ENCODE measurements at places on chromosomes 1 and 21.
A peak's percentile ranks its signal among the peaks of the same experiment; 100 is the strongest.

DNA sequence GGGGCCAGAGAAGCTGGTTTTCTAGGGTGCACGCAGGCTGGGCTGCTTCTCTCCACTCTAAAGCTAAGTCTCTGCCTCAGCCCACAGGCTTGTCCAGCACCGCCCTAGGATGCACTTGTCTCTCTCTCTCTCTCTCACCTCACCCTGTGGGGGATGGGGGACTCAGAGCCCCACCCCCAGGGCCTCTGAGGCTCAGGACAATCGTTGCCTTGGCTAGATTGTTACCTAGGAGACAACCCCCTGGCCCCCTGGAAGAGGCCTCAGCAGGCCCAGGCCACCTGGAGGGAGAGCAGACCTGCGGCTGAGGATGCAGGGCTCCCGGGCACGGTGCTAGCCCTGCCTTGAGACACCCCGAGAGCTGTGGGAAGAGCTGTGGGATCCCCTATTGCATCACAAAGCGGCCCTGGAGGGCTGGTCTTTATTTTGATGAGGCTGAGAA, at the start of gene ACTRT2:
ACTRT2 (plus strand) TSS at position 235 of the 439 bp plus-strand sequence. CDS start 220 bp downstream, outside the sequence.
- no peak for DNase-seq

DNA sequence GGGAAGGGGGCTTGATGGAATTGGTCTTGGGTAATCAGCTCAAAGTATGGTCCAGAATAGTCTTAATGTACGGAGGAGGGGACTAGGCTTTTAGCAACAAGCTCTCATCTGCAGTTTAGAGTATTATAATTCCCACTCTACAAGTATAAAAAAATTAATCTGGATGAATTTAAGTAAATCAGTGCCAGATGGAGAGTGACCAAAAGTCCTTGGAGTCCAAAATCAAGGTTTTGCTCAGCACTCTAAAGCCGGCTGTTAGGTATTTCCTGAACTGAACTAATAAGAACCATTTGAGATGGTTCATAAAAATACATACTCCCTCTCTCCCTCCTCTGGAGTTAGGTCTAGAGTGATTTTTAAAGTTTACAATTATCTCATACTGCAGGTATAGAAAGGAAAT, 23.7 kb downstream of the GLUL start:
- DNase-seq, result no peak

DNA sequence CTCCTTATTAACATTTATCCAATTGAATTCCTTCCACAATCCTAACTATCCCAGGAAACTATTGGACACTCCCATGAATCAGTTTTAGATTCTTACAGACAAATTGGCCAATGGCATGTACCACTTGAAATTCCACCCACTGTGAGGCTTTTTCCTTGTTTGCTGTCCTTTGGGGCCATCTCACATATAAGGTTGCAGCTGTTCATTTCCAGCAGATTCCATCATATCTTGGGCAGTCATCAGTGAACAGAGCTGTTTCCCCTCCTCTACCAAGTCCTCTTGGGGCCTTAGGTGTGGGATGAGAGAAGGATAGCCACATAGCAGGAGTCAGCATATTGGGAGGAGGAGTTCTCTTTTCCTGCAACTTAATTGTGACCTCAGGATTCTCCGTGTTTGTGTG, 109.1 kb downstream of the HHAT start:
- DNase-seq, result no peak

- peak; percentile 99 for DNase-seq
These were observed 19.0 kb downstream of the MTX1 start for GRCh38 chr1:155227261-155228095.

- DNase-seq, result no peak
These were observed 170.6 kb downstream of the PIGK start for GRCh38 chr1:77048615-77049005.

- no peak for DNase-seq
These were observed 22.6 kb downstream of the TMEM51 start for GRCh38 chr1:15176120-15176519.

GRCh38 chr21:41410361-41410760, 15.7 kb upstream of the MX1 start:
- no peak for DNase-seq

DNA sequence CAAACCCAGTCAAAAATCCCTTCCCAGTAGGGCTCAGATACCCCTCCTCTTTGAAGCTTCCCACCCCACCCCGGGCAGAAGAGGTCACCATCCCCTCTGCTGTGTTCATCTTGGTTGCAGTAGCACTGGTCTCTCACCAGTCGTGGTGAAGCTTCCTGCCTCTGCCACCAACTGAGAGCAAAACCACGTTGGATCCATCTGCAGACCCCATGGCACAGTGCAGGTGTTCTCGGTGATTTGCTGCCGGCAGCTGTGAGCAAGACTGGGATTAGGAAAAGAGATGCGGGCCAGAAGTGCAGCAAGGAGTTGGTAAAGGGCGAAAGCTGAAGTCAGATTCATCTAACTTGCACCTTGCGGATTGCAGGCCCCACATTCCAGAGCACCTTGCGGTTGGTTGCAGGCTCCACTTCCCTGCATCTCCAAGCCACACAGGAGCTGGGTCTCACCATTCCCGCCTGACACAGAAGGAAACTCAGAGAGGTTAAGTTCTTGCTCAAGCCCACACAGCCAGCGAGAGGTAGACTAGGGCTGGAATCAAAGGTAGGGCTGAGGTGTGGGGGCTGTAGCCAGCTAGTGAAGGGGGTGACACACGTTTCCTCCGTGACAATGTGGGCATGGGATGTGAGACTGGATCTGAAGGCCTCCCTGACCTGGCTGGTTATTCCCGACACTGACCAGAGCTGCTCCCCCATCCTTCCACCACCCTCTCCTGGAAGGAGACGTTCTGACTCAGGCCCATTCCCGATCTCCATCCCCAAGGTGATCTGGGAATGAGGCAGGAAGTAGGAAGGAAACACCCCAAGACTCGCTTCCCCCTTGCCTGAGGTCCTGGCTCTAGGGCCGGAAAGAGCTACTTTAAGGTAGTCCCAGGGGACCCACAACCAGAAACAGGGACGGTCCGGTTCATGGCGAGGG, 3.3 kb upstream of the FAM110D start:
- no peak for DNase-seq

- DNase-seq, result no peak
These were observed 29.9 kb upstream of the DISP1 start for GRCh38 chr1:222784916-222785315.

- peak; percentile 89 for DNase-seq
These were observed 15.2 kb downstream of the BCAN start for GRCh38 chr1:156656806-156657740.

GRCh38 chr1:150881331-150882070, 5.1 kb upstream of the ARNT start:
- DNase-seq, result no peak

GRCh38 chr1:235624721-235625333, 24.8 kb downstream of the GNG4 start:
- no peak for DNase-seq

- DNase-seq, result peak; percentile 59
These were observed 509 bp downstream of the GDAP2 start for GRCh38 chr1:117928881-117929342.

DNA sequence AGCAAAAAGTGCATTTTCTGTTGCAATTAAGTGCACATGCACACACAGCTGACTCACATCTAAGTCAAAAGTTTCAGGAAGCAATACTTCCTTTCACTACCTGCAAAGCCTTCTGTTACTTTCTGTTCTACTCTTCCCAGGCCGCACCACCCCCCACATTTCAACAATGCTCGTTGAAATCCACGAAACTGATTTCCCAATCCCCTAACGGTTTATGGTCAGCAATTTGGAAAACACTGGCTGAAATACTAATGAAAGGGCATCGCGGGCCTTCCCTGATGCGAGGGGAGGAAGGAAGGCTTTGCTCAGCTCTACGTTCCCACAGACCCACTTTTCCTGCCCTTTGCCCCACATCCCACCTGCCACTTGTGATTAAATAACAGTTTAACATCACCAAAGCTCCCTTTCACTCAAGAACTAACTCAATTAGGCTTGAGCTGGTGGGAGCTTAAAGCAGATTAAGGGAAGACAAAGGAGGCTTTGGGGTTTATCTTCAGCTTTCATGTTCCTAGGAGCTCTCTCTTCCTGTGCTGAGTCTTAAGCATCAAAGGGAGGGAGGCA, 243.2 kb upstream of the RAB4A start:
- DNase-seq, result peak; percentile 40

GRCh38 chr1:246447501-246447900, 59.6 kb downstream of the SMYD3 start:
- DNase-seq, result no peak

- DNase-seq, result no peak
These were observed 31.7 kb upstream of the RALGPS2 start for GRCh38 chr1:178693366-178693765.

DNA sequence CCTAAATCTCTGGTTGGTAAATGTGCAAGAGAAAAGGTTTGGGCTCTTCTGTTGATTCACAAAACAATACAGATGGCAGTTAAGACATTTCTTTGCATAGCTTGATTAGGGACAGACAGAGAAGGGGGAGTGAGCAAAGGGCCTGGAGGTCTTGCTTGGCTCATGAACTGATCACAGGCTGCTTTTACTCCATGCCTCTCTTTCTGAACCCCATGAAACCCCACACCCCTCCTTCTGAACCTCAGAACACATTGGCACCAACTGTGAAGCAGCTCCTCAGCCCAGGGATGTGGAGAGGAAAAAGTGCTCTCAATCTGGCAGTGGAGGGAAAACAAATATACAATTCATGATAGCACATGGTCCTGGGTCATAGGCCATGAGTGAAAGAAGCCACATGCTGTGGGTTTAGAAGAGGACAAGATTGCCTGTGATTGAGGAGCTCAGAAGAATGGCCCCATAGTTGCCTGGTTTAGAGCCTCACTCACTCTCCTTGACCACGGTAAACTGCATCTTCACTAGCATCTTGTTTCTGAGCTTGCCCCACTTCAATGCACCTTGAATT, 111.6 kb upstream of the GADD45A start:
- DNase-seq, result no peak

DNA sequence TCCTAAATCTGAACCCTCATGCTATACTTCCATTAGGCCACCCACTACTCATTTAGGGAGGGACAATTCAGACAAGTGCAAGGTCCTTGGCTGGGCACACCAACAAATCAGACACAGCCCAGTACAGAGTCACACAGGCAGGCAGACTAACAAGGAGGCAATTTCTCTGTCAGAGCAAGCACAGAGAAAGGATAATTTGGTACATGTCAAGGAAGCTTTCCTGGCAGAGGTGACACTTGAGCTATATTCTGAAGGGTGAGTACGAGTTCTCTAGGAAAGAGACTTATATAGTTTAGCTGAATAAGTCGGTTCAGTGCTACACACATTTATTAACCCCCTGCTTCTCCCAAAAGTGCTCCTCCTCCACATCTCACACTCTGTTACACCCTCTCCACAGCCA, 455.9 kb downstream of the OMA1 start:
- DNase-seq, result no peak

DNA sequence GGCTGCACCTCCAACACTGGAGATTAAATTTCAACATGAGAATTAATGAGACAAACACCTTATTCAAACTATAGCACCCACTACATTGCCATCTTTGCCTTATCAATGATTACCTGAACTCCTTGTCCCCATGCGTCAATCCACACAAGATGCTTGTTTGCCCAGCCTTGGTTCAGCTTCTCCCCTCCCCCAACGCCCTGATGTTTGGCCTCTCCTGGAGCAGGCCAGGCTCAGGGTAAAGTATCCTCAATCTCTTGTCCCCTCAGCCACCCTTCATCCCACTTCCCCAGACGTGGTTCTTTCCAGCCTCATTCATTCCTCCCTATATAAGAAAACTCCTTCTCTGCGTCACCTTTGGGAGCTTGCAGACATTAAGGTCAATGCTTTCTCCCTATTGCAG, 11.8 kb upstream of the TRIM17 start:
- DNase-seq, result no peak

DNA sequence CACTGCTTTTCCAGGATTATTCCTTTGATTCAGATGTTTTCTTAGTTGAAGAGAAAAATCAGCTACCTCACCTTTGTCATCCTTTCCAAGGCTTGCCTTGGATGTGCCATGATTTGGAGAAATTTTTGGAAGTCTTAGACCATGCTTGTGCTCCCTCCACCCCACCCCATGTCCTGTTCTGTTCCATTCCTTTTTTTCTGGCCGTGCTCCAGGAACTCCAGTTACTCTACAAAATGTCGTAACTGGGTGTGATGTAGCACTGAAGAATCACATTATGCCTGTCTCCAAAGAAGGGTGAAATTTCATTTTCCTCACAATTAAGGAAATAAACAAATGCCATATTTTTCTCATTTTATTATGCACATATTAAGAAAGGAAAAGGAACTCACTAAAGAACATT, 217.8 kb upstream of the ZRANB2 start:
- DNase-seq, result no peak

GRCh38 chr1:193457676-193458075, 271.3 kb upstream of the B3GALT2 start:
- no peak for DNase-seq

GRCh38 chr1:207817166-207817565, 65.3 kb downstream of the CD46 start:
- no peak for DNase-seq

DNA sequence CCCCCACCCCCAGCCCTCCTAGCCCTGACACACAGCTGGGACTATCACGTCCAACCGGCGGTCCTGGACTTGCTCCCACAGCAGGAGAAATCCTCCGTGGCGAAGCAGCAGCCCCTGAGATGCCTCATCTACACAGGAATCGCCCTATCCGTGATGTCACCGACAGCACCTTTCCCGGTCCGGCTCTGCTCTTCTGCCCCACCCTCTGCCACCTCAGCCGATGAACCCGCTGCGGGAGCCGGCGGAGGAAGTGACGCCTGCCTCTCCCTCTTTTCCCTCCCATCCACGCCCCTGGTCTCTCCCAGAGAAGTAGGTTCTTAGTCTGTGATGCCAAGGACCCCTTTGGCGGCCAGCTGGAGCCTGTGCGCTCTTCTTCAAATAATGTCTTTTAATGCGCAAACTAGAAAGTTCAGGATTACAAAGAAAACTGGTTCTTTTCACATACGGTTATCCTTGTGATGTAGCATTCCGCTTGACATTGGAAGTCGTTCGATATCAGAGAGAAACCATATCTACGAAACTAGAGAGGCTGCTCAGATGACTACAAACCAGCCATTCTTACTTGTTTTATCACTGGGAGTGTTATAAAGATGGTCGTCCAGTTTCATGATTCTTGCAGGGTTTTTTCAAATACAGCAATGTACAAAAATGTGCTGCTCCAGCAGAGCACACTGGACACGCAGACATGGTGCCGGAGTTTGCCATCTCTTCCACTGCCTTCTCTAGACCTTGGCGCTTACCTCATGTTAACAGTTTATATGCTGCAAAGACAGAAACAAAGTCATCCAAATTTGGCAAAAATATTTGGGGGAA, 120.3 kb downstream of the PPIAL4G start:
- DNase-seq, result peak; percentile 76

DNA sequence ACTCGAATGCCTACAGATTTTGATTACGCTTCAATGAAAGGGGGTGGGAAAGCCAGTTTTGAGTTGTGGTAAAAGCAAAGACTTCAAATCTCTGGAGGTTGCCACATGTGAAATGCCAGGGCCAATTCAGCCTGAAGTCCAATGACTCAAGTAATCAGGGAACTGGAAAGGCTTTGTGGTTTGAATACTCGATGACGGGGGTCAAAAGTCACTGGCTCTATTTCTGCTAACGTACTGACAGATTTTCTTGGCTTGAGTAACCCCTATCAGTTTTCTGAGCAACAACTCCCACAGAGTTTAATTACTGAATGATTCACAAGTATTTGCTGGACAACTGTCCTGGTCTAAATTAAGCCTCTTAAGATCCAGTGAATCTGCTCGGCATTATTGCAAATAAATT, 152.2 kb downstream of the SIPA1L2 start:
- no peak for DNase-seq
